ENCODE measurements at places on chromosomes 11 and 22. TPM values are rescaled to one million over a fixed set of nuclear protein-coding genes. Genes with fewer than 3 reads are reported as not detected.

VWA5A gene
- 6.2 TPM for total RNA-seq

PHOX2A gene
- not detected for total RNA-seq

MAPK8IP2 gene
- total RNA-seq, result 0.39 TPM

RFPL2 gene
- not detected for total RNA-seq

FXYD6 gene
- total RNA-seq, result not detected

OR52I2 gene
- not detected for total RNA-seq

APOL5 gene
- total RNA-seq, result not detected

LRRN4CL gene
- 0.25 TPM for total RNA-seq

BIRC3 gene
- total RNA-seq, result 419 TPM

ZP1 gene
- not detected for total RNA-seq

ANO1 gene
- total RNA-seq, result not detected

SNX32 gene
- 0.34 TPM for total RNA-seq

MISFA gene
- 1.2 TPM for total RNA-seq

SCGB2A2 gene
- total RNA-seq, result not detected

SMPD1 gene
- 18.3 TPM for total RNA-seq

MB gene
- total RNA-seq, result not detected

MGAT3 gene
- 28.0 TPM for total RNA-seq

RAB36 gene
- total RNA-seq, result 3.3 TPM

GDPD4 gene
- total RNA-seq, result not detected

OR5P2 gene
- total RNA-seq, result not detected

OR4B1 gene
- total RNA-seq, result not detected

DDI1 gene
- total RNA-seq, result not detected

BRD1 gene
- 73.3 TPM for total RNA-seq

CNGA4 gene
- total RNA-seq, result 0.79 TPM

TREH gene
- not detected for total RNA-seq

PI4KA gene
- 149 TPM for total RNA-seq

TRAPPC4 gene
- total RNA-seq, result 61.5 TPM

GALNT18 gene
- total RNA-seq, result not detected

SDHD gene
- total RNA-seq, result 57.7 TPM

NR1H3 gene
- total RNA-seq, result 7.6 TPM

PDE2A gene
- 2.9 TPM for total RNA-seq

DDX25 gene
- not detected for total RNA-seq

CELSR1 gene
- total RNA-seq, result 36.3 TPM

POLD4 gene
- total RNA-seq, result 190 TPM

FLRT1 gene
- total RNA-seq, result not detected

C11orf97 gene
- total RNA-seq, result not detected

BIK gene
- 1.3 TPM for total RNA-seq

Data from B cell (primary cell).